ENCODE measurements at places on chromosomes 1 and 21.

GRCh38 chr1:176609556-176610408 is 146.8 kb downstream of the PAPPA2 start:
- DNase-seq: no peak

DNA sequence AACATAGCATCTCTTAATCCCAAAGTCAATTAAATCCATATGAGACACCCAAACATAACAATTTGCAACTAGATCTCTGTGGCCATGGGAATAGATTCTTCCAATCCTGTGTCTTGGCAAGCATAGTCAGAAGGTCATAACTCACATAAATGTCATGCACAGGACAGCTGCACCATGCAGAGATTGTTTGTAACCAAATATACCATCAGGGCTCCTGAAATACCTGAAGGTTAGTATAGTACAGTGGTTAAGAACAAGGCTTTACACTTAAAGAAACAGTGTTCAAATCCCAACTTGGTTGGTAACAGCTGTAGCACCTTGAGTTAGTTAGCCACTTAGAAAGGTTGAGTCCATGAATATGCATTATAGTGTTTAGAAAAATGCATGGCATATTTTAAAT is 82.6 kb upstream of the CCDC190 start:
- no peak for DNase-seq

- no peak for DNase-seq
These were observed 37.2 kb upstream of the DDAH1 start for GRCh38 chr1:85502171-85502570.

- DNase-seq: peak; percentile 42
These were observed 607 bp downstream of the BTG3 start for GRCh38 chr21:17612023-17612564.

DNA sequence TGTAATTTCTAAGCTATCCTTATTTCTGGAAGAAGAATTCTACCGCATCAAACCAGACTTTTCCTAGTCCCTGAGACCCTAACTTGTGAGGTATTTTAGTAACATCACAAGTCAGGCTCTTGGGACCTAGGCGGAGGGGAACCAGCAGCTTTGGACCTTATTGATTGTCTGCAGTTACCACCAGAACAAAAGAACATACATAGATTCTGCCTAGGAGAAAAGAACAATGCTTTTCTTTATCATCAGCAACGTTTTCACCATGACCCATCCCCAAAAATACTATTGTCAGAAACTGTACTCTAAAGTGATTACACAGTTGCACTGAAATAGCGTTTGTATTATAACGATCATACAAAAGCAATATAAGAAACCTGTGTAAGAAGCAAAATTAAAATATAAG is 860.4 kb downstream of the USP25 start:
- DNase-seq: no peak

DNA sequence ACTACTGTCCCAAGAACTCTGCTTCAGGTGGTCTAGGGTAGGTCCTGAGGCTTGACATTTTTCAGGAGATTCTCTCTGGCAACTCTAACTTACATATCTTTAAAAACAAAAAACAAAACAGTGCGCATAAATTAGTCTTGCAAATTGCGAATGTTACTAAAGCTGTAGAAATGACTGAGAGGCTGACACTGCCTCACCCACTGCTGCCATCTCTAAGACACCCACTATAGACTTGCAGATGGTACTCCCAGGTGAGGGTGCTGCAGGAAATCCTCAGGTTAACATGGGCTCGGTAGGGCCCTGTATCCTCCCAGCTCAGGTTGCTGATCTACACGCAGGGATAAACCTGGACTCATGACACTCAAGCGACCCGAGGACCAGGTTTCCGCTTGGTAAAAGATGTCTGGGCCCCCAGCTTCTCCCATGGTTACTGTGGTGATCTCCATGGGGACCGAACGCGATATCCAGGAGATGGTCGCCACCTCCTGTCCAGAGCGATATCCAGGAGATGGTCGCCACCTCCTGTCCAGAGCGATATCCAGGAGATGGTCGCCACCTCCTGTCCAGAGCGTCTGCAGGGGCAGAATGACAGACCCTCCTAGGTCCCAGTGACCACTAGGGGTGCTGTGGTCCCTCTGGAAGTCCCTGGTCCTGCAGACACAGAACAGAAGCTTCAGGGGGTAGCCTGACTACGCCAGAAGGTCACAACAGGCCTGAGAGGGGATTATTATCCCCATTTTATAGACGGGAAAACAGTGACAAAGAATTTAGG is 16.2 kb upstream of the LY9 start:
- DNase-seq: no peak

GRCh38 chr1:179168536-179168935 is 60.9 kb downstream of the ABL2 start:
- no peak for DNase-seq

All from substantia nigra (tissue), 51 donors.